Progenitor cell of endocrine pancreas (in vitro differentiated cells): ENCODE measurements at places on chromosomes 11 and 22. TPM values are rescaled to one million over a fixed set of nuclear protein-coding genes. Genes with fewer than 3 reads are reported as not detected.

Gene MAJIN
- total RNA-seq: not detected in 2 replicates

Gene FAM180B
- 0.26 and 0.29 TPM in 2 replicates for total RNA-seq

Gene HTR3B
- not detected in 2 replicates for total RNA-seq

Gene SLC6A5
- total RNA-seq: not detected in 2 replicates

Gene PRRG4
- total RNA-seq: 0.67 and 0.75 TPM in 2 replicates

Gene OR4A16
- not detected in 2 replicates for total RNA-seq

Gene THRSP
- not detected in 2 replicates for total RNA-seq

Gene KRTAP5-11
- total RNA-seq: not detected in 2 replicates

Gene INS
- 68.7 and 75.2 TPM in 2 replicates for total RNA-seq

Gene CHRM4
- 0.51 and 0.81 TPM in 2 replicates for total RNA-seq

Gene GRM5
- total RNA-seq: 0.20 and 0.26 TPM in 2 replicates

Gene TUB
- 14.9 and 16.3 TPM in 2 replicates for total RNA-seq

Gene APOL1
- 0.12 TPM in 1 of 2 replicates, not detected in the other for total RNA-seq

Gene NOX4
- 6.7 and 7.9 TPM in 2 replicates for total RNA-seq

Gene ANO5
- 6.2 and 6.5 TPM in 2 replicates for total RNA-seq

Gene P2RY6
- 0.13 and 0.14 TPM in 2 replicates for total RNA-seq

Gene MYOD1
- total RNA-seq: not detected in 2 replicates

Gene HEPN1
- total RNA-seq: not detected in 2 replicates

Gene MADD
- 63.8 and 66.5 TPM in 2 replicates for total RNA-seq

Gene ACAT1
- 29.5 and 37.5 TPM in 2 replicates for total RNA-seq

Gene GALNT18
- total RNA-seq: 2.1 TPM in 2 replicates

Gene ABCC8
- total RNA-seq: 19.2 and 23.9 TPM in 2 replicates

Gene CDC45
- 16.1 and 18.1 TPM in 2 replicates for total RNA-seq

Gene TRIM48
- total RNA-seq: not detected in 2 replicates

Gene NEFH
- total RNA-seq: 0.69 and 0.80 TPM in 2 replicates

Gene MICALL1
- total RNA-seq: 42.8 and 43.2 TPM in 2 replicates

Gene MYO18B
- total RNA-seq: 1.9 and 2.8 TPM in 2 replicates

Gene SPDYC
- not detected in 2 replicates for total RNA-seq

Gene HPX
- total RNA-seq: 2.5 and 6.1 TPM in 2 replicates

Gene OR5A1
- total RNA-seq: not detected in 2 replicates

Gene LMO2
- 0.36 and 0.55 TPM in 2 replicates for total RNA-seq

Gene KCTD14
- 5.4 and 8.9 TPM in 2 replicates for total RNA-seq

Gene JRKL
- 10.6 TPM in 2 replicates for total RNA-seq

Gene BRSK2
- 49.2 and 53.2 TPM in 2 replicates for total RNA-seq

Gene OR51B4
- not detected in 2 replicates for total RNA-seq

Gene CCDC73
- total RNA-seq: not detected in 2 replicates

Gene NAV2
- 88.3 and 101 TPM in 2 replicates for total RNA-seq

Gene KDM4D
- 1.2 and 1.4 TPM in 2 replicates for total RNA-seq

Gene SIK3
- total RNA-seq: 61.0 and 68.0 TPM in 2 replicates

Gene CD6
- total RNA-seq: 0.55 and 0.62 TPM in 2 replicates

Gene OR8H1
- not detected in 2 replicates for total RNA-seq

Gene RFPL1
- 0.22 TPM in 1 of 2 replicates, not detected in the other for total RNA-seq

Gene OR8B12
- not detected in 2 replicates for total RNA-seq

Gene CEND1
- total RNA-seq: not detected in 2 replicates

Gene SHANK2
- 97.8 and 104 TPM in 2 replicates for total RNA-seq

Gene TH
- total RNA-seq: 0.53 and 1.1 TPM in 2 replicates

Gene SEPTIN3
- total RNA-seq: 24.4 and 25.1 TPM in 2 replicates

Gene DAGLA
- total RNA-seq: 8.7 and 9.3 TPM in 2 replicates

Gene POU2AF1
- 0.43 and 0.58 TPM in 2 replicates for total RNA-seq

Gene MYO7A
- 5.3 and 5.7 TPM in 2 replicates for total RNA-seq

Gene LMNTD2
- 15.6 and 19.3 TPM in 2 replicates for total RNA-seq

Gene DDTL
- total RNA-seq: not detected in 2 replicates

Gene AASDHPPT
- total RNA-seq: 56.7 and 60.4 TPM in 2 replicates
